Stimulated activated CD4-positive, alpha-beta T cell treated with anti-CD3 and anti-CD28 coated beads, Interleukin-2, amount 100 ng/mL, for 24 hours (primary cell): ENCODE measurements at places on chromosomes 1 and 21.
A peak's percentile ranks its signal among the peaks of the same experiment; 100 is the strongest.

- DNase-seq, result no peak
Observed at GRCh38 chr1:85397490-85398032, 67.4 kb downstream of the DDAH1 start.

DNA sequence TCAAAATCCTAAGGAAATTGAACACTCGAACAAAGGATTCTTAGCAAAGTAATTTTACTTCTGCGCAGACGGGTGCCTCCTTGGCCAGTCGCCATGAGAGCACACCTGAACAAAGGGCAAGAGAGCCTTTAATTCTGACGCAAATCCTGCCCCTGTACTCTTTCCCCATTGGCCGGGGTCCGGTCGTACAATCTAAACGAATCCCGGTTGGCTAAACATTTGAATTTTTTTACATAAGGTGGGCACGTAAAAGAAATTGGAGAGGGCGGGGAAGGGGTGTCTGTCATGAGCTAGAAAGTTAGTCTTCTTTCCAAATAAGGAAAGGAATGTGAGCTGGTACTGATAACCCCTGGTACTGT is 8.2 kb upstream of the IL22RA1 start:
- DNase-seq, result peak; percentile 9

DNA sequence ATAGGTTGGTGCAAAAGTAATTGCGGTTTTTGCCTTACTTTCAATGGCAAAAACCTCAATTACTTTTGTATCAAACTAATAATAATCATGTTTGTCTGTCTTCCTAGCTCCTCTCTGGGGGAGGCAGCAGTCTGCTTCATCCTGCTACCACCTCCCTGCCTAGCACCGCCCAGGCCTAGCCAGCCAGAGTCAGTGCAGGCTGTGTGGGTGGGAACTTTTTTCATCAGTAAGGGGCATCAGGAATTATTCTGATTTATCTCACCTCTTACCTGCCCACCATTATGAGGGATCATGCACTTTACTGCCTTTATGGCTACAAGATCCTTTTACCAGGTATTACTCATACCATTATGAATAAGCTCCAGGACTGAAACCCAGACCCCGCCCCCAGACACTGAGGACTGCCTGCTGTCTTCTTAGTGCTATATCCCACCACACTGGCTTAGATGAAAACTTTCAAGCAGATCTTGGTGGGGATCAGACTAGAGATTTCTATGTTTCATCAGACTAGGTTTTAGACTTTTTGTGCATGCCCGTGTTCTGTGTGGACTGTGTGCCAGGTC is 116.4 kb downstream of the PBX1 start:
- DNase-seq, result no peak

- DNase-seq, result no peak
Observed at GRCh38 chr1:178407655-178408054, 89.1 kb downstream of the CLEC20A start.

- no peak for DNase-seq
Observed at GRCh38 chr1:78165816-78166215, 120.0 kb downstream of the GIPC2 start.

DNA sequence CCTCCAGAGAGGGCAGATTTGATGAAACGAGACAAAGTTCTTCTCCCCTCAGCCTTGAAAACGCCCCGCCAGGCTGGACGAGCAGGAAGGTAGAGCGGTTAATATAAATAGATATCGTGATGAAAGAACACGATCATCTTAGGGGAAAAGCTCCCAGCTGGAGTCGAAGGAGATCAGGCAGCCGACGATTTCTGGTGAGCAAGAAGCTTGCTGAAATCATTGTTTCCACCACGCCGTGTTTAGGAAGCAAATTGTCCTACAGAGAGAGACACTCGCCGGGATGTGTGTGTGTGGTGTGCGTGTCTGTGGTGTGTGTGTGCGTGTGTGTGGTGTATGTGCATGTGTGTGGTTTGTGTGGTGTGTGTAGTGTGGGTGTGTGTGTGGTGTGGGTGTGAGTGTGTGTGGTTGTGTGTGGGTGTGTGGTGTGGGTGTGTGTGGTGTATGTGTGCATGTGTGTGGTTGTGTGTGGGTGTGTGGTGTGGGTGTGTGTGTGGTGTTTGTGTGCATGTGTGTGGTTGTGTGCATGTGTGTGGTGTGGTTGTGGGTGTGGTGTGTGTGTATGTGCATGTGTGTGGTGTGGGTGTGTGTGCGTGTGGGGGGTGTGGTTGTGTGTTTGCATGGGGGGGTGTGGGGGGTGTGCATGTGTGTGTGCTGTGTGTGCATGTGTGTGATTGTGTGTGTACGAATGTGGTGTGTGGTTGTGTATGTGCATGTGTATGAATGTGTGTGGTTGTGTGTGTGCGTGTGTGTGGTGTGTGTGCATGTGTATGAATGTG is 44.9 kb upstream of the ARHGEF16 start:
- no peak for DNase-seq

DNA sequence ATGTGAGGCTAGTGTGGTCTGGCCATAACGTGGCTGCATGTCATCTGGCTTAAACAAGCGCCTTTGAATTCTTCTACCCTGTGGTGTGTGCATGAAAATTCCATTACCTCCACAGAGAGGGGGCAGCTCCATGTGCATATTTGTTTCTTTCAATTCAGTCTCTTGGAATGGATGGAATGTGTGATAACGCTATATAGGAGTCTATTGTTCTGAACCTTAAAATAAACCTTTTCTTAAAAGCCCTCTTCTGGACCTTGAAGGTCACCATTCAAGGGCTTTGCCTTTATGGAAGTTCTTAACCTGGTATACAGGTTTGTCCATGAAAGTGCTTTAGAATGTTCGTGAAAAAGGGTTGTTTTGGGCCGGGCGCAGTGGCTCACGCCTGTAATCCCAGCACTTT is 118.2 kb upstream of the ADGRL2 start:
- DNase-seq, result no peak

- no peak for DNase-seq
Observed at GRCh38 chr1:232732344-232732910, 72.8 kb upstream of the MAP10 start.

- no peak for DNase-seq
Observed at GRCh38 chr1:114454539-114454938, 56.5 kb downstream of the TRIM33 start.

- DNase-seq, result no peak
Observed at GRCh38 chr1:47226121-47226838, 5.7 kb downstream of the TAL1 start.

GRCh38 chr1:234968451-234968850 is 160.2 kb downstream of the TOMM20 start:
- DNase-seq, result no peak

DNA sequence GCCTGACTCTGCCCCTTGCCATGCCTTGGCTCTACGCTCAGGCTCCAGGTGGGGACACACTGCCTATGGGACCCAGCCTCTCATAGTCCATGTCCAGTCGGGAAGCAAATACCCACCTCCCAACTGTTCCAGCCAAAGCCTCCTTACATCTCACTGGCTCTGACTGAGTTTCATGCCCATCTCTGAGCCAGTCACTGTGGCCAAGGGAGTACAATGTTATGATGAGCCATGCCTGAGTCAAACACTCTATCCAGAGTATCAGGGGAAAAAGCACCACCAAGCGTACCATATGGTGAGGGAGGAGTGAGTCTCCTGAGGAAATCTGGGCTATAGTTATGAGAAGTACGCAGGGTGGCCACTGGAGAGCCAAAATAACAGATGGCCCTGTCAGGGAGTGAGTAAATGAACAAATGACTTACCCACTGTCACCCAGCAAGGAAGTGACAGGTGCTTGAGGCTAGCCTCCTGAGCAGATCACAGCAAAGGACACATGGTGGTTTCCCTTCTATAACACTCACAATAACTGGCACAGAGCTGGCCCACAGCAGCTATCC is 236.6 kb upstream of the GJB5 start:
- DNase-seq, result no peak

DNA sequence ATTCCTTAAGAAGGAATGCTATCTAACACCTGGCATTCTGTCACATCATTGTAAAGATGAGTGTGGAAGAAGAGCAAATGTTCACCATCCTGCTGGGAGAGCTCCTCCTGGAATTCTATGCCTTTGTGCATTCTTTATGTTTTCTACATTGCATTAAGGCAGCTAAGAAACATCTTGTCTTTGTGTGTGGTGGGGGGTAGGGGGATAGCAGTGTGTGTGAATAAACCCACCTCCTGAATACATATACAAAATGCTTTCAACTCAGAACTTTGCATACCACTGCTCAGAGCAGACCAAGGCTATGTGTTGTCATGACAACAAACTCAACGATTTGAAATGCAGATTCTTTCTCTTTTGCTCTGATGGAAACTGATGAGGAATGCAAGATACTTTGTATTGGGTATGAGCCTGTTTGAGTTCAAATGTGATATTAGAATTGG is 193.6 kb upstream of the KAZN start:
- no peak for DNase-seq

GRCh38 chr1:32859915-32860314 is 10.8 kb downstream of the FNDC5 start:
- DNase-seq, result no peak

DNA sequence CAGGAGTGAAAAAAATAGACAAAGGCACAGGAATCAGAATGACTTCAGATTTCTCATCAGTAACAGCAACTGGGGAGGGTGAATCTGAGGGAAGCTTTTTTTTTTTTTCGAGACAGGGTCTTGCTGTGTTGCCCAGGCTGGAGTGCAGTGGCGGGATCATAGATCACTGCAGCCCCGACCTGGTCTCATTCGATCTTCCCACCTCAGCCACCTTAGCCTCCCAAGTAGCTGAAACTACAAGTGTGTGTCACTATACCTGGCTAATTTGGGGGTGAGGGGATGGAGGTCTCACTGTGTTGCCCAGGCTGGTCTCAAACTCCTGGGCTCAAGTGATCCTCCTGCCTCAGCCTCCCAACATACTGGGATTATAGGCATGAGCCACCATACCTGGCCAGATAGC is 10.7 kb downstream of the ARMH1 start:
- no peak for DNase-seq

- DNase-seq, result no peak
Observed at GRCh38 chr1:5164158-5164557, 509.7 kb downstream of the AJAP1 start.

GRCh38 chr1:21931171-21932093 is 5.7 kb downstream of the HSPG2 start:
- no peak for DNase-seq

DNA sequence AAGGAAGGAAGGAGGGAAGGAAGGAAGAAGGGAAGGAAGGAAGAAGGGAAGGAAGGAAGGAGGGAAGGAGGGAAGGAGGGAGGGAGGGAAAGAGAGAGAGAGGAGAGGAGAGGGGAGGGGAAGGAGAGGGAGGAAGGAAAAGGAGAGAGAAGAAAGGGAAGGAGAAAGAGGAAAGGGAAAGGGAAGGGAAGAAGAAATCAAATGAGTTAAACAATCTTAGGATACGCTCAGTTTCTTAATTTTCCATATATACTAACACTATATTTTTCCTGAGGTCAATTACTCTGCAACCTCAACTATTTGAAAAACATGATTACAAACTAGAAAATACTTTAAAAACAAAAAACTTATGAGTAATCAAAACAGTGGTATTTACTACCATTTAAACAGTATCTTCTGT is 53.3 kb downstream of the SPATA6 start:
- DNase-seq, result no peak

GRCh38 chr1:30758785-30759380 is 1.3 kb upstream of the LAPTM5 start:
- DNase-seq, result peak; percentile 31

DNA sequence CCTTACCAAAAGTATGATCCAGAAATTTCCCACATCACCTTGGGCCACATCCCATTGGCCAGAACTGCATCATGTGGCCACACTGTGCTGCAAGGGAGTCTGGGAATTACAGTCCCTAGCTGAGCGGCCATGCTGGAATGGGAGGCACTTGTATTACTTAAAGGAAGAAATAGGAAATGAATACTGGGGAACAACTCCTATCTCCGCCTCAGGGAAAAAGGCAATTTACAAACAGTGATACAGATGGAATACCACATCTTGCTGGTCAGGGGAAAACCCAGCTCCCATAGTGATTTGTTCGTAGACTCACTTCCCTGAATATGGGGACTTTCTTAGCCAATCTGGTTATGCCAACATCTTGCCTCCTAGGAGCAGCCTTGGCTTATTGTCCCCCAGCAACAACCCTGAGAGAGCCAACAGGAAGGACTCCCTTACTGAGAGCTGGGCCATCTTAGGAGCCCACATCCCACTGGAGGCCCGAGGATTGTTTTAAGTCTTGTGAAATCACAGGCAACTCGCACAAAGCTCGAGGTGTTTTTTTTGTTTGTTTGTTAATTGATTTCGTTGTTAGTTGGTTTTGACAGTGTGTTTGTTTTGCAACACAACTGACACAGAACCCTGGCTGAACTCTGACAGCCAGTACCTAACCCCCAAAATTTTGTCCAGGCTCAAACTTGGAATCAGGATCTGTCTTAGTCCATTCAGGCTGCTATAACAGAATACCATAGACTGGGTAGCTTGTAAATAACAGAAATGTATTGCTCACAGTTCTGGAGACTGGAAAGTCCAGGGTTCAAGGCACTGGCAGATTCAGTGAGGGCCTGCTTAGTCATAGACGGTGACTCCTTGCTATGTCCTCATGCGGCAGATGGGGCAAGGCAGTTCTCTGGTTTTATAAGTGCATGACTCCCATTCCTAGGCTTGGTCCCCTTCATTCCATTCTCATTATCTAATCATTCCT is 14.9 kb downstream of the CDA start:
- no peak for DNase-seq

GRCh38 chr1:199295107-199295506 is 656.3 kb downstream of the PTPRC start:
- DNase-seq, result no peak

GRCh38 chr1:152876827-152877226 is 1.3 kb upstream of the SMCP start:
- DNase-seq, result no peak

- no peak for DNase-seq
Observed at GRCh38 chr1:60102267-60103061, 28.9 kb upstream of the C1orf87 start.

- DNase-seq, result no peak
Observed at GRCh38 chr1:111161843-111162487, 21.9 kb downstream of the CEPT1 start.

- DNase-seq, result no peak
Observed at GRCh38 chr1:55214934-55215193, 300 bp downstream of the USP24 start.

DNA sequence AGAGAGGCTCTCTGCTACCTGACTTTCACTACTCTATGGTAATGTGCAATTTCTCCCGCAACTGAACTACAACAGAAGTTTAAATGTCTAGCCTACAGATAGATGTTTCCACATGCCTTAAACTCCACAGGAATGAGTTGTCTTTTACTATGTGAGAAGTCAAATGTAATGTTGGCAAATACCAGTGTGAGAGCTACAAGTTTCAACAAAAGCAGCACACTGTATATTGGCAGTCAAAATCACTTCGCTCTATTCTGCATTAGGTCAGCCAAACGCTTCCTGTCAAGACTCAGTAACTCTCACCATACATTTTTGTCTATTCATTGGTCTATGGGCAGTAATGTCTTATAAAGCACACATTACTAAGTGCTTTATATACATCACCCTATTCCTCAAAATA is 41.9 kb downstream of the LUZP1 start:
- no peak for DNase-seq

GRCh38 chr1:9438431-9439073 is 100.7 kb upstream of the SLC25A33 start:
- DNase-seq, result no peak

DNA sequence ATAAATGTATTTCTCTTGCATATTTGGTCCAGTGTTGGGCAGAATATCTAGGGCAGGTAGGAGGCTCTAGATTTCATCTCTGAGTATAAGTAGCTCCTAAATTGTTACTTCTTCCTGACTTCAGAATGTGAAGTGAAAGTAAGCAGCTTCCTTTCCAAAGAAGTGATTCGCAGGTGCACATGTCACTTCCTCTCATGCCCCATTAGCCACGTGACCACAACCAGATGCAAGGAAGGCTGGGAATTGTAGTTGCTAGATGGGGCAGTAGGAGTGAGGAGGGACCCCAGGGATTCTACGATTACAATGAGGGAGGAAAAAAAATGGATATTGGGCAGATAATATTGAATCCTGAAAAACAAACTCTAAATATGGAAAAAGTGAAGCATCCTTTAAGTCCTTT is 113.2 kb upstream of the CYYR1 start:
- DNase-seq, result peak; percentile 20
